Stimulated activated CD8-positive, alpha-beta memory T cell treated with anti-CD3 and anti-CD28 coated beads, Interleukin-4, amount 100 ng/mL, for 24 hours (primary cell): ENCODE measurements at places on chromosomes 5 and 9.
A peak's percentile ranks its signal among the peaks of the same experiment; 100 is the strongest.

DNA sequence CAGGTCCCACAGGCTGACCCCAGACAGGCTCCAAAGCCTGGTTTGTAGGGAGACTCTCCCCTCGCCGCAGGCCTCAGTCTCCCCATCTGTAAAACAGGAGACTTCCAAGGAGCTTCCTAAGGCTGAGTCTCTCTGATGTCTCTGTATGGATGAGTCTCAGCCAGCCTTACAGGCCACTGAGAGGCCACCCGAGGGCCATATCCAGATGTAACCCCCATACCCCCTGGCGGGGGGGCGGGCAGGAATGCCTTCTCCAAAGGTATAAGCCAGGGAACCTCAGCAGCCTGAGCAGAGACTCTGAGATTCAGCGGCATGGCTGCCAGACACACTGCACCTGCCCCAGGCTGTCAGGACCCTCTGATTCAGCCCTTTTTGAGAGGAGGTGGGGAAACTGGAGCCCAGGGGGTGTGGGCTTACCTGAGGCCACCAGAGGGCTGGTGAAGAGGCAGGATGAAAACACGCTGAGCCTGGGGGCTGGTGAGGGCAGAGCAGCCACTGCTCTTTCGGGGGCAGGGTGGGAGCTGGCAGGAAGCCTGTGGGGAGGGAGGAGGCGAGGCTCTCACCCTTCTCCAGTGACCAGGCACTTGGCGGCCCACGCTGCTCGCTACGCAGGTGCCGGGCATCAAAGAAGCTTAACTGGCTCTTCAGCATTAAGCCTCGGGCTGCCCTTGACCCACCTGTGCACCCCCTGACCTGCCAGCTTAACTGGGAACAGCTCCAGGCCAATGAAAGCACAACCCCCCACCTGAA is 5.5 kb upstream of the SUSD3 start:
- DNase-seq: no peak

DNA sequence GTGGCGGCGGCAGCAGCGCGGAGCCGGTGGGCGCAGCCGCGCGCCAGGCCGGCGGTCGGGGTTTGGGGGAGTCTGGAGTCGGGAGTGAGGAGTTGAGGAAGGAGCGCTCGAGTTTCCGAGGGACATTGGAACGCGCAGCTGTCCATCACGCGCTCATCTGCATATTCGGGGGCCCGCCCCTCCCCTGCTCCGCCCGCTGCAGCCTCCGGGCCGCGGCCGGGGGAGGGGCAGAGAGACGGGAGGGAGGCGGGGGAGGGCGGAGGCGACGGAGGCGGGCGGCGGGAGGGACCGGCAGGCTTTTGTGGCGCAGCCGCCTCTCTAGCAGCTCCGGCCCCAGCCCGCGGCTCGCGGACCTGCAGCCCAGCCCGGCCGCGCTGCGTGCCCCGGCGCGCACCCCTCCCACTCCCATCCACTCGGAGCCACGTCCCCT is at the start of gene IRX2:
Gene IRX2, minus strand, starts transcription at position 86 of the 430 bp plus-strand sequence. CDS start 264 bp downstream, outside the sequence.
- DNase-seq: no peak

DNA sequence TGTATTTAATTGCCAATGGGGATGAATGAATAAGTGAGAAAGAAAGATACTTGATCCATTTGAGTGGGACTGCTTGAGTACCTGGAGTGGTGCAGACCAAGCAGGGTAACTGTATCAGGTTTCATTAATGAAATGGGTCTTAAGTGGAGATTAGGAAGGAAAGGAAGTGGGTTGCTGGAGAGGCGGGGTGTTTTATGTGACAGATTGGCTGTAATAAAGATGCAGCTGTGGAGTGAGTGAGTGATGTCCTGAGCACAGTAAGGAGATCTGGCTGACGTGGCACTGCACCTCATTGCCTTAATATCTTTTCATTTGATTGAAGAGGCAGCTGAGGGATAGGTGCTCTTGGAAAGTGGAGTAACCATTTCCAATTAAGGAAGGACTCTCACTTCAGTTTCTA is 161.0 kb upstream of the CCDC152 start:
- DNase-seq: no peak

GRCh38 chr5:14644623-14645237 is 19.8 kb upstream of the OTULIN start:
- DNase-seq: no peak

GRCh38 chr9:8208465-8208864 is 408.9 kb upstream of the DMAC1 start:
- no peak for DNase-seq

DNA sequence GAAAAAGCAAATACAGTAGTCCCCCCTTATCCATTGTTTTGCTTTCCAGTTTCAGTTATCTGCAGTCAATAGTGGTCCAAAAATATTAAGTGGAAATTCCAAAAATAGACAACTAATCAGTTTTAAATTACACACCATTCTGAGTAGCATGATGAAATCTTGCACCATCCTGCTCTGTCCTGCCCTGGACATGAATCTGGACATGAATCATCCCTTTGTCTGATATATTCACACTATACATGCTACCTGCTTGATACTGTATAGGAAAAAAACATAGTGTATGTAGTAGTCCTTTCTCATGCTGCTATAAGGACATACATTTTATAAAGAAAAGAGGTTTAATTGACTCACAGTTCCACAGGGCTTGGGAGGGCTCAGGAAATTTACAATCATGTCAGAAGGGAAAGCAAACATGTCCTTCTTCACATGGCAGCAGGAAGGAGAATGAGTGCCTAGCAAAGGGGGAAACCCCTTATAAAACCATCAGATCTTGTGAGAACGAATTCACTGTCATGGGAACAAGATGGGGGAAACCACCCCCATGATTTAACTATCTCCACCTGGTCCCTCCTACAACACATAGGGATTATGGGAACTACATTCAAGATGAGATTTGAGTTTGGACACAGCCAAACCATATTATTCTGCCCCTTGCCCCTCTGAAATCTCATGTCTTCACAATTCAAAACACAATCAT is 153.9 kb downstream of the ARRDC3 start:
- no peak for DNase-seq

GRCh38 chr9:107755246-107755645 is 265.7 kb upstream of the KLF4 start:
- DNase-seq: no peak

DNA sequence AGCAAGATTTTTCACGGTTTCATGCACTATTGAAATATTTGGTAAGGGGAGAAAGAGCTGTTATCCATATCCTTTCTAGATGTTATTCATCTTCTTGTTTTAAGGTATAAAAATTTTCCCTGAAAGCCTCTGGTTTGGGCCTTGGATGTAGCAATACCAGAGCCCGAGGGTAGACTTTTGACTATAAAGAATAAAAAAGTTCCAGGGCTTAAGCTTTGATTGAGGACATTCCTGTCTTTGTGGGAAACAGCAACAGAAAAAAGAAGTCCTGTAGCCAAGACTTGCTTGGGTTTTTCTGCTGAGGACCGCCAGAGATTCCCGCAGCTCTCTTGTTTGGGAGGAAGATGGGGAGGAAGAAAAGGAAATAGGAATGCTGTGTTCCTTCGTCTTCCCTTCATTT is 440.0 kb upstream of the WWC1 start:
- no peak for DNase-seq

DNA sequence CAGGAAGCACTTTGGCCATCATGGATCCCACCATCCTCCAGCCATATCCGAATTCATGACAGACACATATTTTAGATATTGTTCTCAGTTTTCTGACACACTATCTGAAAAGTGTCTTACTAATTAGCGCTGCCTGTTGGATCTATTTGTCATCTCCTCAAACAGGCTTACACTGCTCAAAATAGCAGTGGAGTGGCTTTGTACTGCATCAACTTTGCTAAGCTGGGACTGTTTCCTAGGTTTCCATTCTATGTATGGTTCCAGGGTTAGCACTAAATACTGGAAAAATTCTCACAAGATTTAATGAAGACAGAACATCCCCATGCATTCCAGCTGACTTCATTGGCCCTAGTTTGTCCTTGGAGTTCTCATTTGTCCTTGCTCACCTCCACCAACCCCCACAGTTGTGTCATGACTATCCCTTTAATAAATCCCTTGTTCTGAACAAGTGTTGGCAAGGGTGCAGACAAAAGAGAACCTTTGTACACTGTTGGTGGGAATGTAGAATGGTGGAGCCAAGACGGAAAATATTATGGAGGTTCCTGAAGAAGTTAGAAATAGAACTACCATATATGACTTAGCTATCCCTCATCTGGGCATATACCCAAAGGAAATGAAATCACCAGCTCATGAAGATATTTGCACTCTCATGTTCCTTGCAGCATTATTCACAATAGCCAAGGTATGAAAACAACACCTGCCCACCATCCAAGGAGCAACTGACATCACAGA is 136.5 kb upstream of the RAI14 start:
- DNase-seq: no peak

- DNase-seq: no peak
These were observed 157.8 kb downstream of the RGS3 start for GRCh38 chr9:113621309-113621791.

GRCh38 chr9:14283276-14283675 is 30.7 kb downstream of the NFIB start:
- DNase-seq: no peak

DNA sequence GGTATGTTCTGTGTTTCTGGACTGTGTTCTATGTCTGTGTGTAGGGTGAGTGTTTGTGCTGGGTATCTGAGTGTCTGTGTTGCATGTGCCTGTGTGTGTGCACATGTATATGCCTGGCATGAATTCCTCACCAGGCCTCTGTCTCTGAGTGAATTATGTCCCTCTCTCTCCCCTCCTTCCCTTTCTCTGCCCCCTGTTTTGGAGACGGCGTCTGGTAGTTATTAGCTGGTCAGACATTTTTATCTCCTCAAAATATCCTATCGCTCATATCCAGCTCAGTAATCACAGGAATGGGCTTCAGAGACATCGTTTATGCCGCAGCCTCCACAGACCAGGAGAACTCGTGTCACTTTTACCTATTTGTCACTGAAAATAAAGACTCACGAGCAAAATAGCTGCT is 483.2 kb upstream of the BRINP1 start:
- DNase-seq: no peak

GRCh38 chr5:57577432-57578175 is 95.0 kb upstream of the ACTBL2 start:
- DNase-seq: no peak

- peak; percentile 42 for DNase-seq
These were observed 2.0 kb downstream of the LARP1 start for GRCh38 chr5:154756868-154757813.

DNA sequence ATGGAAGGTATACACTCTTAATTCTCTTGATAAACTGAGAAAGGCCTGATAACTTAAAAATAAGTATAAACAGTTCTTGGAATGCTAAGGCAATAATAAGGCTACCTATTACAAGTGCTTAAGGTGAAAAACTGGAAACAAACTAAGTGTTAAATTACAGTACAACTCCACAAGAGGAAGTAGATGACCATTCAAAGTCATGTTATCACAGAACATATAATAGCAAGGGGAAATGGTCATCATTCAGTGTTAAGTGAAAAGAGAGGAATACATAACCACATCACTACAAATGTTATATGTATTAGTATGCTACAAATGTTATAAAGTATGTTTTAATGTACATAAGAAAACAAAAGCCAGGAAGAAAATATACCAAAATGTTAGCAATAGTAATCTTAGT is 135.9 kb downstream of the CCDC192 start:
- no peak for DNase-seq

DNA sequence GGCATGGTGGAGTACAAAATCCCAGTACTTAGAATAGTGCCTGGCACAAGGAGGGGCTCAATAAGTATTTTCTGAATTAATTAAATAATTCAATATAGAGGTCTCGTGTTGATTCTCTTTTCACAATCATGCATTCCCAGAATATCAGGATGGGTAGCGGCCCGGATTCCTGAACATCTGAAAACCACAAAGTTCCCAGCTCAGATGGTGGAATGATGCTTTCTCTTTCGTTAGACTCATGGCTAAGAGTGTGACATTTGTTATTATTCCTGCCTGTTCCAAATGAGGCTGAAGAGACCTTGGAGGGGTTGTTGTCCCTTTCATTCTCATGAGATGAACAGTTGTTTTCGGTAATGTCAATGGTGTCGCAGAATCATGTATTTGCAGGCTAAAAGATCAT is 95.4 kb upstream of the LIFR start:
- no peak for DNase-seq

- DNase-seq: no peak
These were observed 252.3 kb upstream of the HAPLN1 start for GRCh38 chr5:83972909-83973308.
